ENCODE measurements at places on chromosomes 2 and 18. TPM values are rescaled to one million over a fixed set of nuclear protein-coding genes. Genes with fewer than 3 reads are reported as not detected.

DNA sequence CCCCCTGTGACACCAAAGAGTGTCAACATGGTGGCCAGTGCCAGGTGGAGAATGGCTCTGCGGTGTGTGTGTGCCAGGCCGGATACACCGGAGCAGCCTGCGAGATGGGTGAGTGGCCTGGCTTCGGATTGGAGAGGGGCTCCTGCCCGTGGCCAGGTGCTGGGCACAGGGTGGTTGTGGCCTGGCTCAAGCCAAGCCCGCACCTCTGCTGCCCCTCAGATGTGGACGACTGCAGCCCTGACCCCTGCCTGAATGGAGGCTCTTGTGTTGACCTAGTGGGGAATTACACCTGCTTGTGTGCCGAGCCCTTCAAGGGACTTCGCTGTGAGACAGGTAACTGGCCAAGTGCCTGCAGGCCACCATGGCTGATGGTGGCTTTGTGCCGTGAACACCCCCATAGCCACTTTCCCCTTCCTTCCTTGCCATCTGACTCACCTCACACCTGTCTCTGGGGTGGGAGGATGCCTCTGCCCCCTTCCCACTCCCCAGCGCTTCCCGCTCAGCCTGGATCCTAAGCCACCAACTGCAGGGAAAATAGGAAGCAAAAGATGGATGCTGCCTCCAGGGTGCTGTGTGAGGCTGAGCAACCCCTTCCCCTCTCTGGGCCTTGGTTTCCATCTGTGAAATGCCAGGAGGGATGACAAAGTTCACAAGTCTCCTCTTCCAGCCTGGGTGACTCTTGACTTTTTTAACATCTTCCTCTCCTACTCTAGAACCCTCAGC lies 41.8 kb downstream of the SNED1 start:
- peaks cover 14% of the 10 kb centered on the region for H3K4me1 ChIP-seq
- H3K4me3 ChIP-seq, result no peak overlapping the region
- H3K27me3 ChIP-seq, result peaks cover 20% of the 10 kb centered on the region
- H3K27ac ChIP-seq, result no peak overlapping the region

Gene AGXT
- not detected for total RNA-seq

DNA sequence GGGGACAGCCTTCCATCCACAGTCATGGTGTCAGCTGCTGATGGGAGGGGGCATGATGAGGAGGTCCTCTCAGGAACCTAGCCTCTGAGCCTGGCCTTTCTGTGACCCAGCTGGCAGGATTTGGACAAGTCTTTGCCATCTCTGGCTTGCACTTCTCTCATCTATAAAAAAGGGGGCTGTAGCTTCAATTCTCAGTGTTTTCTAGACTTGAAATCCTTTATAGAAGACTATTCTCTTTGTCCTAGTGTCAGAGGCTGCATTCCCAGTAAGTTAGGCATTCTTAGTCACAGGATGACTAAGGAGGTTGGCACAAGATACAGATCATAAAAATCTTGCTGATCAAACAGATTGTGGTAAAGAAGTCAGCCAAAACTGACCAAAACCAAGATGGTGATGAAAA lies 958.5 kb downstream of the CNTNAP5 start:
- H3K4me1 ChIP-seq, result no peaks in the 10 kb centered on the region
- H3K27me3 ChIP-seq, result no peaks in the 10 kb centered on the region
- no peak overlapping the region for H3K27ac ChIP-seq
- H3K36me3 ChIP-seq, result no peaks in the 10 kb centered on the region
- no peak for DNase-seq

Gene UGT1A7
- total RNA-seq, result not detected

- no peak overlapping the region for H3K4me3 ChIP-seq
- no peaks in the 10 kb centered on the region for H3K27me3 ChIP-seq
- no peak overlapping the region for H3K27ac ChIP-seq
- H3K4me1 ChIP-seq, result no peaks in the 10 kb centered on the region
- H3K36me3 ChIP-seq, result no peaks in the 10 kb centered on the region
Measured at GRCh38 chr2:185374878-185375277, 363.7 kb upstream of the FSIP2 start.

DNA sequence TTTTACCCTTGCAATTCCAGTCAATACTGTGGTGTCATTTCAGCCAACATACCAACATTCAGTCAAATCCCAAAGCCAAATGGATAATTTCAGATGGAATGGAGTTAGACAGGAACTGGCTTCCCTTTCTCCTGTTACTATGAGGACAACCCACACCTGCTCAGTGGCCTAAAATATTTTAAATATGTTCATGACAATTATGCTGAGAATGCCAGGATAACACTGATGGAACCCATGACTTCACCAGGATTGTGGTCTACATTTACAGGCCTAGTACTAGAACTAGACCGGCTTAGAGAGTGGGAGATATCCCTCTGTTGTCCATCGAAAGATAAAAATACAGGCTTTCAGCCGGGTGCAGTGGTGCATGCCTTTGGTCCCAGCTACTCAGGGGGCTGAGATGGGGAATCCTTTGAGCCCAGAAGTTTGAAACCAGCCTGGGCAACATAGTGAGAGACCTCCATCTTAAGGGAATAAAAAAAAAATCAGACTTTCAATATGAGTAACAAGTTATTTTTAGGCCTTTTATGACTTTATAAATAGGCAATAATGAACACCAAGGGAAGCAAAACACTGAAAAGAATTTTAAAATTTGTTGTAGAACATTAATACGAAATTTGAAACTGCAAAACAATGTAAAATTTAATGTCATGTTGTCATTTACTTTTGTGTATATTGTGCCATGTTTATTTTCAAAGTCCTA lies 14.2 kb downstream of the GPATCH11 start:
- no peak for DNase-seq
- no peak overlapping the region for H3K27ac ChIP-seq
- no peaks in the 10 kb centered on the region for H3K27me3 ChIP-seq
- peaks cover 7% of the 10 kb centered on the region for H3K36me3 ChIP-seq
- no peak overlapping the region for H3K4me3 ChIP-seq

Gene LRP1B
- not detected for total RNA-seq
